ENCODE measurements at places on chromosomes 4 and X. TPM values are rescaled to one million over a fixed set of nuclear protein-coding genes. Genes with fewer than 3 reads are reported as not detected.

DNA sequence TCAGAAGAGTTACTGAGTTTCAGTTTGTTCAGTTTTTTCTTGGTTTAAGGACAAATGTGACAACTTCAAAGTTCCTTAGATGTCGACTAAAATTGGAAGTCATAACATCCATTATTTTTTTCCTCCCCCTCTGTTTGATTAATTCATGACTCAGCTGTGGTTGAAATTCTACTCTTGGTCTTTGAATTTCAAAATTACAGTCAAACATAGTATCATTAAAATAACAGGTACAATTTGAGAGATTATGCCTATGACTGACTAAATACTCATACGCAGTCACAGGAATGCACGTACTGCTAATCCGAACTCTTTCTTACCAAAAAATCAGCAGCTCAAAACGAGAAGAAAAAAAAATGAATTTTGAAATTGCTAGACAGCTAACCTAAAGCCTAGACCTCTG, 1434.8 kb downstream of the RAPGEF2 start:
- peak; percentile 9 for DNase-seq

- DNase-seq, result no peak
Observed at GRCh38 chrX:118861338-118861737, 37.7 kb downstream of the ZCCHC12 start.

DNA sequence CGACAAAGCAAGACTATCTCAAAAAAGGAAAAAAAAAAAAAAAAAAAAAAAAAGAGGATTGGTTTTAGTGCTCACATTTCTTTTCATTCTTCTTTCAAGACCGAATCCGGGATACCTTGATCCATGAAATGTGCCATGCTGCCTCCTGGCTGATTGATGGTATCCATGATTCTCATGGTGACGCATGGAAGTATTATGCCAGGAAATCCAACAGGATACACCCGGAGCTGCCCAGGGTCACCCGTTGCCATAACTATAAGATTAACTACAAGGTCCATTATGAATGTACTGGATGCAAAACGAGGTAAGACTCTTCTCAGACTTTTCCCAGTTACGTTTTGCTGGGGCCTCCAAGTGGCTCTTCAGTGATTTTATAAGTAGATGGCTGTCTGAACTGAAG, 6.1 kb downstream of the CXCR3 start:
- no peak for DNase-seq

GRCh38 chr4:94676970-94677369, 80.8 kb upstream of the BMPR1B start:
- DNase-seq, result no peak

- DNase-seq, result peak; percentile 44
Observed at GRCh38 chr4:37852376-37852775, 25.9 kb downstream of the PGM2 start.

Gene BEX5
- total RNA-seq, result 10.2 TPM

Gene CABS1
- not detected for total RNA-seq

Gene MAPK10
- total RNA-seq, result 423 TPM

- DNase-seq, result no peak
Observed at GRCh38 chrX:151176231-151176750, at the start of gene GPR50. GPR50 (plus strand) TSS chrX:151176584; CDS start chrX:151176722, 138 bp downstream.

DNA sequence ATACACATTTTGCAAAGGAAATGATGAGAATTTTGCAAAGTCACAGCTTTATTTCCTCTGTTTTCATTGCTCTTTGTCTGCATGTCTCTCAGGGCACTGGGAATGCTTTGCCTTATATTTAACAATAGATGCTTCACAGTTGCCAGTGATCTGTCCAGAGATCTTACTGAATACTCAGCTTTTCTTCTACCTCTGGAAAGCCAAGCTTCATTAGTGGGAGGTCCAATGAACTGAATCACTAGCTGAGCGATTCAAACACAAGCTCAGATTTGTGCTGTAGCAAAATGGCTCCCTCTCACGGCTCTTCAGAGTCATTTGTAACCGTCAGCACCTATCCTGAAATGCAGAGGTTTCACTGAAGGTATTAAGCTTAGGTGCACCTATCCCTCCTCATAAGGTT, 138.9 kb downstream of the DCLK2 start:
- DNase-seq, result peak; percentile 69

Gene SPIN2A
- 0.97 TPM for total RNA-seq

- DNase-seq, result no peak
Observed at GRCh38 chr4:87313756-87314155, 8.9 kb downstream of the HSD17B13 start.

DNA sequence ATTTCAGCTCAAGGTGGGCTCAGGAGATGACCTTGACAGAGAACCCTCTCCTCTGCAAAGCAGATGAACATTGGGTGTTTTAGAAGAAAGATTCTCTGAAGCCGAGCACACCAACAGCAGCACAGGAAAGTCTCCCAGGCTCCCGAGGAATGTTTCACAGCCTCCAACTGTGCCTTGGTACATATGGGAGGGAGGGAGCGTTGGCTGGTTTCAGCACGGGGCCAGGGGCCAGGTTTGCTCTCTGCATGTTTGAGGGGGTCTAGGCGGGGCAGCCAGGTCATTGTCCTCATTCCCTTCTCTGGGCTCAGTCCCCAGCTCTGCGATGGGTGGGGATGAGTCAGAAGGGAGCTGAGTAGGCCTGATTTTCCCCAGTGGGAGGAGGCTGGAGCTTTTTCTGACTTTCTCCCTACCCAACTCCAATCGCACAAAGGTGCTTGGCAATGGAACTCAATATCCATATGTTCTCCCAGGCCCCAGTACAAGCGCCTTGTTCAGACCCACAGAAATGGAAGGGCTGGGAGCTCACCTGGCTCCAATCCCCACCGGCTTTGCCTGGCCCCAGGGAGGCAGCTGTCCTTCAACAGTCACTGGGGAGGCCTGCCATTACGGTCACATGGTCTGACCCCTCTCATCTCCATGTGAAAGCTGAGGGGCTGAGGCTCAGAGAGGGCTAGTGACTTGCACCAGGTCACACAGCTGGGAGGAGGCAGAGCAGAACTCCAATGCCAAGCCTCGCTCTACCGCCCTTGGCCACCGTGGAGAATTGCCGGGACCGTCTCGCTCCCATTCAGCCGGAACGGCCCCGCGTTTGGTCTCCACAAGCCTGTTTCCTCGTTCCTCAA, 108.4 kb upstream of the AFAP1 start:
- no peak for DNase-seq

DNA sequence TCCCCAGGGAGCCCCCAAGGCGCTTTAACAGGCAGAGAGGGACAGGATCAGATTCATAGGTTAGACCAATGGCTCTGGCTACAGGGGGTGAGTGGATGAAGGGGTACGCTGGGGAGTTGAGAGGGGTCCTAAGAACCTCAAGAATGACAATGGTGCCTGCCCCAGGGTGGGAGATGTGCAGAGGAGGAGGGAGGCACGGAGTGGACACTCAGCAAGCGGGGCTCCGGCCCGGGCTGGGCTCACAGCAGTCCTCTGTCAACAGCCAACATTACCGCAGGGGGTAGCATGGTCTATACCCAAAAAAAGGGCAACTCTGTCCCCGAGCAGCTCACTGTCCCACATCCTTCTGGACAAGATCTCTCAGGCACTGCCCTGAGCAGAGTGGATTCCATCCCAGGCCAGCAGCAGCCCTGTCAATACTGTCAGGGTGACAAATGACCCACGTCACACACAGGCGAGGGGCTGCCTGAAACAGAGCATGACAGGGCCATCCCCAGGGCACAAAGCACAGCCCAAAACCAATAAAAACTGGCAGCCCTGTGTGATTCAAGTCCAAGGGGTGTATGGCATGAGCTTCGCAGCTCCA, 47.7 kb upstream of the PPP2R2C start:
- no peak for DNase-seq

Gene KLHL8
- 26.4 TPM for total RNA-seq

Gene ARMCX5
- 13.5 TPM for total RNA-seq

DNA sequence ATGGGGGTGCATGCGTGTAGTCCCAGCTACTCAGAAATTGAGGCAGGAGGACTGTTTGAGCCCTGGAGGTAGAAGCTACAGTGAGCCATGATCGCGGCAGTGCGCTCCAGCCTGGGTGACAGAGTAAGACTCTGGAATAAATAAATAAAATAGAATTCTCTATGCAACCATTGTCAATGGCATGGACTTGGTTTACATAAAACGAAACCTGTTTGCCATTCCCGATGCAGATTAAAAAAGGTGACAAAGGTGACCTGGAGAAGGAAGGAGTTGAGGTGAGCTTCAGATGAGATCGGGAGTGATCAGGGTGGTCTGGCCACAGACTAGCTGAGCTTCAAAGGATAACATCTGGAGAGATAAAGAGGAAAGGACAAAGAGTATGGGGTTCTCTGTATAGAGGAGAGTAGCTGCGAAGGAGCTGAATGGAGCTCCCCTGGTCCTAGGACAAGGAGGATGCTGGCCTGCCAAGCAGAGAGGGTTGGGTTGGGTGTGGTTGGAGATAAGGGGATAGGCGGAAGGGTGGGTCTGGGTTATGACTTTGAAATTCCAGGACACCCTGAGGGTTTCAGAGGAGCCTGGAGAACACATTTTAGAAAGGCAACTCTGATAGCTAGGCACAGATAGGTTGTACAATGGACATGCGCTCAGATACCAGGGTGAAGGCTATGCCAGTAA, 98.6 kb downstream of the RBM47 start:
- DNase-seq, result no peak

GRCh38 chr4:4618847-4619246, 77.0 kb upstream of the STX18 start:
- DNase-seq, result no peak

DNA sequence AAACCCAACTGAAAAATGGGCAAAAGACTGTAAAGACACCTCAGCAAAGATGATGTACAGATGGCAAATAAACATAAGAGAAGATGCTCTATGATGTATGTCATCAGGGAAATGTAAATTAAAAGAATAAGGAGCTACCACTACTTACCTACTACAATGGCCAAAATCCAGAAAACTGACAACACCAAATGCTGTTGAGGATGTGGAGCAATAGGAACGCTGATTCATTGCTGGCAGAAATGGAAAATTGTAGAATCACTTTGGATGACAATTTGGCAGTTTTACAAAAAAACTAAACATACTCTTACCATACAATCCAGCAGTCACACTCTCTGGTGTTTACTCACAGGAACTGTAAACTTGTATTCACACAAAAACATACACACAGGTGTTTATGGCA, 222.3 kb upstream of the LDB2 start:
- no peak for DNase-seq

- DNase-seq, result no peak
Observed at GRCh38 chrX:46812445-46812844, 24.4 kb upstream of the RP2 start.

Gene BRS3
- not detected for total RNA-seq

Gene ADGRL3
- total RNA-seq, result not detected

DNA sequence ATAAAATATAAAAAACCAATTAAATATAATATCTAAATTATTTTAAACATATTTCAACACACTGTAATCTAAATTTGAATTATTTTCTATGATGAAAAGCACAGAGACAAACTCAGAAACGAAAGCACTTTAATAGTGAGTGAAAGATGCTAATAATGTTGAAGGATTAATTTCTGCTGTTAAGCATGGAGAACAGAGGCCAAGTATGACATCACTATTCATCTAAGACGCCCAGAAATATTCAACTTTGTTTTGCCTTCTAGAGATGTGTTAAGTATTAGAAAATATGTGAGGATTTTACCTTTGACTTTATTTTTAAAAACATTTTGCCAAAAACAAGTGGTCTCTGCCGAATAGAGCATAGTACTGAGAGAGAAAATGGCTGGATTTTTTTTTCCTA, 19.3 kb downstream of the ARHGEF6 start:
- no peak for DNase-seq

Gene DDX53
- not detected for total RNA-seq

DNA sequence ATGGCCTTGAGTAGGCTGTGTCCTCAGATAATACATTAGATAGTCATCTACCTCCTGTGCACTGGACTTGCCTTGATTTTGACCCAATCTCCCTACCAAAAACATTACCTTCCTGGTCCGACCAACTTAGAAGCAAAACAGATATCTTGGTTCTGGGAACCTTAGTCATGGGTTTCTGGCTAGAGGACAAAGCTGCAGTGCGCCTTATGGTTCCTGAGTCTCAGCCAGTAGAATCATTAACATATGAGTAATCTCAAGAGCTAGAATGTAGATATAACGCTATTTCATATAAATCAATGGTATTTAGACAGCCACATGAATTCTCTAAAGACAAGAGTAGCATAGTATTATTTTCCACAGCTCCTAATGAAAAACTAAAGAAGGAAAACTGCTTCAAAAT, 83.1 kb downstream of the GRIA3 start:
- DNase-seq, result no peak

GRCh38 chr4:139295942-139296299, 5.4 kb upstream of the NAA15 start:
- no peak for DNase-seq

GRCh38 chr4:93031431-93032098, 727.8 kb downstream of the GRID2 start:
- DNase-seq, result no peak

DNA sequence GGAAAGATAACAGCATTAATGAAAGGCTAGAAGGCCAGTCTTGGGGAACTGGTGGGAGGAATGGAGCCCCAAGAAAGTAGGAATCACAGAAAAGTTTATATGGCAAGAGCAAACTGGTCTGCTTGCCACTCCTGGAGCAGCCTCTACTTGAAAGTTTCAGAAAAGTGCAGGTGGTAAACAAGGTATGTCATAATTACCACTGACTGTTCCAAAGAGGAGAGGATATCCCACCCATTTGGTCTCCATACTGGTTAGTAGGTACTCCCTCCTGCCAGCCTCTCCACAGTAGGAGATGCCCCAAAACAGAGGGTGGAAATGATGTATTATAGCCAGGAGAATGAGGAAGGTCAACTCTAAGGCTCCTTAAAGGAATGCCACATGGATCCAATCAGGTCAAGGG, 145.1 kb downstream of the INPP4B start:
- DNase-seq, result no peak

Gene ATP8A1
- 41.7 TPM for total RNA-seq

DNA sequence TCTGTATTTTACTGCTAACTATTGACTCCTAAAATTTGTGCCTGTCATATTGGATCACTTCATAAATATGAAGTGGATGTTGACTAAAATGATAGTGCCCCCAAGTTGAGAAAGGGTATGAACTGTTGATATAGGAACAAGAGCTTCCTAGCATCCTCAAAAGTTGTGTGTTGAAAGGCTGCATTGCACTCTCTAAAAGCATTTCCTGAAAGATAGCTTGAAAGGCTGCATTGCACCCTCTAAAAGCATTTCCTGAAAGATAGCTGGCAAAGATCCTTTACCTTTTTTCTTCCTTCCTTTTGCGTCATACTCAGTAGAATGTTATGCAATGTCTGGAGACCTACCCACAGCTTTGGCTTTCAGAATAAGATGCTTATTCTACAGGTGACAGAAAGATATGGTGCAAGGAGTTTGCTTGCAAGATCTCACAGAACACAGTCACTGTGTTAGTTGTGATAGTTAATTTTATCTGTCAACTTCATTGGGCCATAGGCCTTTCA, 274.6 kb upstream of the GALNTL6 start:
- DNase-seq, result no peak

Gene IQCM
- not detected for total RNA-seq

- DNase-seq, result no peak
Observed at GRCh38 chr4:10267066-10267465, 150.5 kb upstream of the WDR1 start.

All from Karpas-422 (cell line).